ENCODE measurements at places on chromosomes 3 and 15. TPM values are rescaled to one million over a fixed set of nuclear protein-coding genes. Genes with fewer than 3 reads are reported as not detected.

GRCh38 chr3:11928381-11928780 is 75.8 kb upstream of the SYN2 start:
- DNase-seq = no peak

GRCh38 chr3:145522893-145523651 is 637.9 kb downstream of the PLOD2 start:
- DNase-seq = no peak

DNA sequence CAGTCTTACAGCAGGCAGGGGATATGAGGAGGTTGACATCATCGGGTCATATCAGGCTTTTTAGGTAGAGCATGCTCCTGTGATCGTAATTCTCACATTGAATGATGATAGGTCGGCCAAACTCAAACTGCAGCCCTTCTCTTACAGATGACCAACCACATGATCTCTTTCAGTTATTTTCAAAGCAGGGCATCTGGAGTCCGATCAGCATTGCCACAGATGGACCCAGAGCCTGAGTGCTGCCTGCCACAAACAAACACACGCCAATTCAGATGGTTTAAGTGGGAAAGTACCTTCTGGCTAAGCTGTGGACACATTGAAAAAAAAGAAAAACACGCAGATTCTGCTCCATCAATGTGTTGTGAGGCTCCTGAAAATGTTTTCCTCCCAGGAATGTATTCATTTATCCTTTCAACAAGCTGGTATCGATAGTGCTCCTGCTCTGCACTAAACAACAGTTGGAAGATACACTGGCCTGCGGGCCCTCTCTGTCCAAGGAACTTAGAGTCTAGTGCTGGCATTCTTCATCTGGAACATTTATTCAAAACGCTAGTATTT is 31.2 kb downstream of the ARPP21 start:
- DNase-seq = peak; percentile 46

The RAB7A gene
- total RNA-seq = 103 TPM

DNA sequence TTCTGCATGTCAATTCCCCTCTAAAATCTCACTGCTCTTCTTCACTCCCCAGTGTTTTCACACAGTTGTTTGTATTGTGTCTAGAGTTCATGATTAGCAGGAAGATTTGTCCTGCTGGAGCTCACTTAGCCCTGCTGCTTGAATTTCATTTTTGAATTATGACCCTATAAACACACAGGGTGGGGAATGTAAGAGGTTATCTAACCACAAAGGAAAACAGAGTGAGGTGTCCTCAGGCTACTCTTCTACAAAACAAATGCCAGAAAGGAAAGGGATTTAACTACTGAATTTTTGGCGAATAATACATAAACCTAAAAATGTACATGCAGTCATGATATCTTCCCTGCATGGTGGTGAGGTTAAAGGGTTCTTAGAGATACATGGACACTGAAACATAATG is 215.1 kb upstream of the CNTN4 start:
- DNase-seq = no peak

The SLC22A13 gene
- total RNA-seq = 0.50 TPM

- no peak for DNase-seq
Measured at GRCh38 chr15:68271854-68272471, 5.6 kb upstream of the FEM1B start.

DNA sequence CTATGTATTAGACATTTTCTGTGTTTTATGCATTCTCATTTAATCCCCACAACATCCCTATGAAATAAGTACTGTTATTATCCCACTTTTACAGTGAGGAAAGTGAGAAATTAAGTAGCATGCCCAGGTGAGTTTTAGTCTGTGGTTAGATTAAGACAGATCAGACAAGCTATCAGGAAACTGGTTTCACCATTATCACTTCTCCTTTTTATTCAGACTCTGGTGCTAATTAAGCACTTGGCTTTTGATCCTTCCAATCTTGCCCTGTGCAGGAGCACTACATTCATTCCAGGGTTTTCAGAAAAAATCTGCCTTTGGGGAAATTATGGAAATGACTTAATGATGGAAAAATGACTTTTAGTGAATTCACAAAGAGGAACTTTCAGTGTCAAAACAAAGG is 115.2 kb downstream of the TMEM108 start:
- DNase-seq = no peak

DNA sequence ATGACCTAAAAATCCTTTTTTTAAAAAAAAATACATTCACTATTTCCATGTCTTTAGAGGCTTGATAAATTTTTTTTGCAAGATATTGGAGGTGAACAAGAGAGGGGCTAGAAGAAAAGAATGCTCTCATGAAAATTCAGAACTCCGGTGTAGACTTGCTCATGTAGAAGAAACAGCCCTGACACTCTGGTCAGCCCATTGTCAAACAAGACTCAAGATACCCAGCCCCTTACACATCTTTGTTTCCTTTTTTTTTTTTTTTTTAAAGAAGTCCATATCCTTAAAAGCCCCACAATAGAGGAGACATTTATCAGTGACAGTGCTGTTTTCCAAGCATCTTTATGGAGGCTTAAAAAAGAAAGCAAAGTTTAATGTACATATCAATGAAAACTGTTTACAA is 196.8 kb upstream of the RORA start:
- no peak for DNase-seq

- DNase-seq = no peak
Measured at GRCh38 chr15:100572362-100572983, 29.5 kb downstream of the LINS1 start.

The SECISBP2L gene
- 21.0 TPM for total RNA-seq

DNA sequence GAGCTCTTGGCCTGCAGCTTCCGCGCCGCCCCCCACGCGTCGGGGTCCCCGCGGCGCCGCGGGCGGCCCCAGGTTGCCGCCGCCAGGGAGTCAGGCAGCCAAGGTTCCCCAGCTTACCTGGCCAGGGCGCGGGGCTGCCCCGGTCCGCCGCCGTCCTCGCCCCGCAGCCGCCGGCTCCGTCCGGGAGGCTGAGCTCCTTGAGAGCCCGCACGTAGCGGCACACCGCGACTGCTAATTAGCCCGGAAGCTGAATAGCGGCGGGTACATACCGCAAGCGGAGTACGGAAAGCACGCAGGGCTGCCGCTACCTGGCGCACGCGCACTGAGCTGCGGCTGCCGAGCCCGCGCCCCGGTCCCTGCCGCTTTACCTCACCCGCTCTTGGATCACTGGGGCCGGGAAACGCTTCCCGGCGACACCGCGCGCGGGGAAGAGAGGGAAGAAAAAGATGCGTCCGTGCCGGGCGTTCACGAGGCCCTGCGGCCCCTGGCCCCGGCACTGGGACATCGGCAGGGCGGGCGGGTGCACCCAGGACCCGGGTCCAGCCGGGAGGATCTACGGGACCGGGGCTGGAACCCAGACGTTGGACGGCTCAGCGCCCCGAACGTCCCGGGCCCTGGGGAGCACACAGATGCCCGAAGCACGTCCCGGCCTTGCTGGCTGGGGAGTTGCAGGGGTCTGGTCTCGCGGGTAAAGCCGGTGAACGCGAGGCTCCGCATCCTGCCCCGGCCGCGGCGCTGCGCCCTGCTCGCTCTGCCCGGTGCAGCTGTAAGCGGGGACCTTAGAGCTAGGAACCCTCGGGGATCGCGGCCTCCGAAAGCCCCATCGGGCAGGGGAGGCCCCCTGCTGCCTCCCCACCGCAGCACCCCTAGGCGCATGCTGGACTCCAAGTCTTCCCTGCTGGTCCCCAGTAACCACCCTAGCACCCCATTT is at the start of gene GOLGA8B:
TSS of gene GOLGA8B (minus strand) at position 253 of the 931 bp plus-strand sequence. CDS start 47,739 bp downstream, outside the sequence.
- peak; percentile 87 for DNase-seq

DNA sequence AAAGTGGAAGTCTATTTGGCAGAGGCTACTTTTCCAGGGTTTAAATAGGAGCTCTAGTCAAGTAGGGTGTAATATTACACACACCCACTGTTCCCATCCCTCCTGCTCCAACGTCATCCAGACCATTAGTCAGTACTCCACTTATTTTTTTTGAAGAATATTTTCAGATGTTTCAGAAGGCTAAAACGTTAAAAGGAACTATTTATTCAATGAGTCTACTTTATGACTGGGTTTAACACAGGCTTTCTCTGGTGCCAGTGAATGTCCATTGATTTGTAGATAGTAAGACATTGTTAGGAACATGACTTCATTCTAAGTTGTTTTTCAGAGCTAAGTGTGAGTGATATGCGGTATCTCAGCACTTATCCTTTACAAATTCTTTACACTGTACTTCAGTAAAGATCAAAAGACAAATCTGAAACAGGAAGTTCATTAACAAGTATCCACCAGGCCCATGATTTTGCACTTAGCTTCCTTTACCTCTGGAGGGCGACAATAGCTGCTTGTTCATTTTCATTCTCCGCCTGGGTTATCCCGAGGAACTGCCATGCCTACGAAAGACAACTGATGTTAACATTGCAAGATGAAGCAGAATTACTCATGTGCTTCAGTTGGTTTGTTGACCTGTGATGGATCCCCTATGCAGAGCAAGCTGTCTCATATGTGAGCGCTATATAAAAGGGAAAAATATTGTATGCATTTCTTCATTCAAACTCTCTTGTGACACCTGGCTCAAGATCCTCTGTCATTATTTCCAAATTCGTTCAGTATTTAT is 158.7 kb downstream of the USP13 start:
- no peak for DNase-seq

The GOLGA6D gene
- total RNA-seq = 0.45 TPM

GRCh38 chr3:118931996-118932395 is 102.7 kb downstream of the IGSF11 start:
- DNase-seq = no peak

Data from left lobe of liver (tissue), 2 donors.